ENCODE measurements at places on chromosomes 3 and 15.
A peak's percentile ranks its signal among the peaks of the same experiment; 100 is the strongest.

GRCh38 chr3:106067711-106068110, 198.9 kb upstream of the CBLB start:
- DNase-seq, result no peak

- no peak for DNase-seq
Observed at GRCh38 chr3:177618873-177619733, 421.8 kb upstream of the TBL1XR1 start.

DNA sequence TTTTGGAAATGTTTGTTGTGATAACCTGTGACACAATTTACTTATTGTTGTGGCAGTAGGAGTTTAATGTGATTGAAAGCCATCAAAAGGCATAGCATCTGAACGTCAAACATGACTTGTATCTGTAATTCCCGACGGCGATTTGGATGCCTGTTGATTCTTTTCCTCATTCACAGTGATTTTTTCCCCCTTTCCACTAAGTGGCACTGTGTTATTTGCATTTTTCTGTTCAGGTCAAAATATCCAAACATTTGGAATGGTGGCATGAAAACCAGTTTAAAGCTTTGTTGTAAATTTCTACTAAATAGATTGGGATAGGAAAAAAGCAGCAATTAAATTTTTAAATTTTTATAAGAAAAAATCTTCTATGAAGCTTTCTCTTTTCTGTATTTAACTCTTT, 259.9 kb upstream of the KCNH8 start:
- no peak for DNase-seq

- no peak for DNase-seq
Observed at GRCh38 chr15:78037779-78038305, 39.7 kb downstream of the TBC1D2B start.

- DNase-seq, result no peak
Observed at GRCh38 chr3:150960708-150961684, 11.5 kb downstream of the CLRN1 start.

- DNase-seq, result no peak
Observed at GRCh38 chr3:150733373-150733935, 29.5 kb downstream of the SIAH2 start.

DNA sequence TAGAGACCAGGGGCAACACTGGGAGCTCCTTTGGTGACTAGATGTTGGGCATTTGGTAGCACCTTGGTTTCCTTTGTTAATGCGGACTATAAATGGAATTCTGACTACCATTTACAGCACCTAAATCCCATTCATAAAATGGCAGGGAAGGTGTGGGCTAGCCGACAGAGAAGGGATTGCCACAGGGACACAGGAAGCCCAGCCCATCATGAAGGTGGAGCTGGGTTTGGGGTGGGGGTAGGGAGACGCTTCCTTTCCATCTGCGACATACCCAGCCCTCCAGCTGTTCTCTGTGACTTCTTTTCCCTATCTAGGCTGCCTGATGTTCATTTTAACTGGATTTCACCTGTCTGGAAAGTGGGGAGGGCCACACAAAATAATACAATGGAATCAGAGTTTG, 21.0 kb downstream of the ABHD2 start:
- no peak for DNase-seq

- DNase-seq, result peak; percentile 36
Observed at GRCh38 chr3:127673191-127674100, 694 bp downstream of the ABTB1 start.

- DNase-seq, result no peak
Observed at GRCh38 chr3:178583963-178584575, 47.8 kb downstream of the KCNMB2 start.

GRCh38 chr15:83404121-83404520, 43.0 kb upstream of the SH3GL3 start:
- DNase-seq, result no peak

DNA sequence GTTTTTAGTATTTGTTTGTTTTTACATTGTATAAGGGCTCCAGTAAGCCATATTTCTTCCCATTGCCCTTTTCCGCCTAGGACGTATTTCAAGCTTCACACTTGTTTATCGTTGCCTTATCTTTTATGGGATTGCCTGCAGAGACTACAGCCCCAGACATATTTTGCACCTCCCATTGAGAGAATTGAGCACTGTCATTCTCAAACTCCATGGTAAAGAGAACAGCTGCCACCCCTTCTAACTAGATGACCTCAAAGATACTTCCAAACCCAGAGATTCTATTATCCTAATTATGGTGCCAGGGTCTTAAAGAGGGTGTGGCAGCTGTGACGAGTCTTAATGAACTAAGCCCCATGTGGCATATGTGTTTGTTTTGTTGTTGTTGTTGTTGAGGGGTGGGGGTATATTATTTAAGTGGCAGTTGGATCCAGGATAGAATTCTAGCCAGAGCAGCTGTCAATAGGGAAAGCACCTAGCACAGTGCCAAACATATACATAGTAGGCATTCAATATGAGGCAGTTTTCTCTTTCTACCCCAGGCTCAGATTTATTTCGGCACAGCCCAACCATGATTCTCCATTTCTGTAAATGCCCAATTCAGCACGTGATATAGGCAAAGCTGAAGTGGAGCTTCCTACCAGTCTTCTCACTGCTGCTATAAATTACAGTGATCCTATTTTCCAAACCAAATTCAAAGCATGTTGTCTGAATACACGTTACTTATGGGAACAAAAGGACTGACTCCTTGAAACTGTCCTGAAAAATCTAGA, 932 bp upstream of the TP53BP1 start:
- DNase-seq, result no peak

- peak; percentile 37 for DNase-seq
Observed at GRCh38 chr3:159882790-159883779, 105.5 kb upstream of the IL12A start.

GRCh38 chr15:66834881-66835878, 133.1 kb downstream of the SMAD6 start:
- DNase-seq, result no peak

GRCh38 chr3:9024341-9024740, 61.1 kb upstream of the RAD18 start:
- no peak for DNase-seq

- peak; percentile 89 for DNase-seq
Observed at GRCh38 chr3:120561251-120562045, 34.7 kb upstream of the NDUFB4 start.

- DNase-seq, result no peak
Observed at GRCh38 chr15:95948411-95948810, 382.1 kb upstream of the NR2F2 start.

GRCh38 chr3:4721511-4721911, 228.4 kb downstream of the ITPR1 start:
- DNase-seq, result no peak

DNA sequence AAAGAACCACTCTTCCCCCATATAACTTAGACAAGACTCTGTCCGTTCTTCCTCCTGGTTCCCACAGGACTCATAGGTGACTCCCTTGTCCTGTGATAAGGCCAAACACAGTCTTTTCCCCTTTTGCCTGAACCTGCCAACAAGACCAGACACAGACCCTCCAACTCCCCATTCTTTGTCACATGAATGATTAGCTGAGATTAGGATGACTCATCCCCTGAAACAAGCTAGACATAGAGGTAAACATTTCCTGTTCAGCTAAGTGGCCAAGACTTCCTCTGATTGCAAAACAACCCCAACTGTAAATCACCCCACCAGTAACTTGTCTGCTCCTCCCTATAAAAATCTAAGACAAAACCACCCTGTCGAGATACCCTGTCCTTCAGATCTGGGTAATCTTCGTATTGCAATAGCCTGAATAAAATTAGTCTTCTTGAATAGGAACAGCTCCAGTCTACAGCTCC, 11.4 kb upstream of the HTR3E start:
- no peak for DNase-seq

DNA sequence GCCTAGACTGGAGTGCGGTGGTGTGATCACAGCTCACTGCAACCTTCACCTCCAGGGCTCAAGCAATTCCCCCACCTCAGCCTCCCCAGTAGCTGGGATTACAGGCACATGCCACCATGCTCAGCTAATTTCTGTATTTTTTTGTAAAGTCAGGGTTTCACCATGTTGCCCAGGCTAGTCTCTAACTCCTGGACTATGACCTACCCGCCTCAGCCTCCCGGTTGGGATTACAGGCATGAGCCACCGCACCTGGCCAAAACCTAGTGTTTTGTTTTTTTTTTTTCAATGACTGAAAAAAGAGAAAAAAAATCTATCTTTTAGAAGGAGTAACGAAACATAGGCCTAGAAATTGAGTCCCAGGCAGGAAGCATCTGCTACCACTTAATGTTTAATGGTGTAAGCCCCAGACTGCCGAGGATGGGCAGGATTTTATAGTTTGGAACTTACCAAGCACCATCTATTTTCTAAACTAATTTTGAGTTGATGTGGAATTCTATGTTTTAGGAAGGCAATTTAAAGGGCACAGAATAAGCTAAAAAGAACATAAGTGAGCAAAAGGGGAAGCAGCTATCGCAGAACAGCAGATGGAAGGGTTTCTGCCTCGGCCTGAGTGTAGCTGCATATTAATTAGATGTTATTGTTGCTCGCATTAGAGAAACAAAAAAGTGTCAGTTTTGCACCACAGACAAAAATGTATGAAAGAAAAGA, 24.2 kb upstream of the CA12 start:
- no peak for DNase-seq

DNA sequence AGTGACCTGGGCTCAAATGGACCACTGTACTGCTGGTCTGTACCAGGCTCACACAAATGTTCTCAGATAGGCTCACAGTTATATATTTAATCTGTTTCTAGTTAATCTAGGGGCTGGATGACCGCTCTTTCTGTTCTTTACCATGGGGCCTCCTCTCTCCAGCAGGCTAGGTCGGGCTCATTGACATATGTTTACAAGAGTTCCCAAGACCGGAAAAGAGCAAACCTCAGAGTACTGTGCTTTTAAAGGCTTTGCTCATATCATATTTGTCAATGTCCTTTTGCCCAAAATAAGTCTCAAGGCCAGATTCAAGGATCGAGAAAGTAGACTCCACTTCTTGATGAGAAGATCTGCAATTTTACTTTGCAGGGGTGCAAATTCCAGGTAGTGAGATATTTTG, 348.0 kb upstream of the EPHA6 start:
- no peak for DNase-seq

DNA sequence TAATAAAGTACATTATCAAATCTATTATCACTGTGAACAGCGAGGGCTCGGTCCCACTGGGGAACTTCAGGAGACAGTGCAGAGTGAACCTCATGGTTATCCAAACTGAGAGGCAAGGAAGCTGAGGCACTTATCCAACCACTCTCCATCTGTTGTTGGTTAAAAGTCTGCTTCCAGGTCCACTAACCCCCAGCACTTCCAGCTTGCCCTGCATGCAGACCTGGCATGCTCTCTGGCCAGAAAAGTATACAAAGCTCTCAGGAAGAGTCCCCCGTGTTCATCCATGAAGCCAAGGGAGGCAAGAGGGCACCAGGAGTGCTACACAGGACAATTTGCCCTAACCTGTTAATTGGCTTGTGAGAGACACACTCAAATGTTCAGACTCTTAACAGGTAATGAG, 36.0 kb downstream of the FBN1 start:
- DNase-seq, result no peak

DNA sequence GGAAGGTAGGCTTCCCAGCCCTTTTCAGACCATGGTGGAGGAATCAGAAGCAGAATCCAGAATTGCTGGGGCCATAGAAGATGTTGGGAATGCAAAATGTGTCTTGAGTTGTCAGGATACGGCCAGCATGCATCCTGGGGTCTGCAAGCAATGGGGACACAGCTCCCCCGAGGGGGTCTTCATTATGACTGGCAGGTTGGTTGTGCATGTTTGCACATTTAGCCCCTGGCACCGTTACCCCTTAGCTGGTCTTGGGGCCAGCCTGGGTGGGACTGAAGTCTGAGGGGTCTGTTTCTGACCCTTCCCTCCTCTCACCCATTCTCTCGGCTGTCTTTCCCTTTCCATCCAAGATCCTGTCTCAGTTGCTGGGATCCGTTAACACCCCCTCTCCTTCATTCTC, 50.7 kb downstream of the STARD5 start:
- DNase-seq, result no peak

GRCh38 chr3:194439881-194440550, 41.0 kb upstream of the GP5 start:
- DNase-seq, result no peak

DNA sequence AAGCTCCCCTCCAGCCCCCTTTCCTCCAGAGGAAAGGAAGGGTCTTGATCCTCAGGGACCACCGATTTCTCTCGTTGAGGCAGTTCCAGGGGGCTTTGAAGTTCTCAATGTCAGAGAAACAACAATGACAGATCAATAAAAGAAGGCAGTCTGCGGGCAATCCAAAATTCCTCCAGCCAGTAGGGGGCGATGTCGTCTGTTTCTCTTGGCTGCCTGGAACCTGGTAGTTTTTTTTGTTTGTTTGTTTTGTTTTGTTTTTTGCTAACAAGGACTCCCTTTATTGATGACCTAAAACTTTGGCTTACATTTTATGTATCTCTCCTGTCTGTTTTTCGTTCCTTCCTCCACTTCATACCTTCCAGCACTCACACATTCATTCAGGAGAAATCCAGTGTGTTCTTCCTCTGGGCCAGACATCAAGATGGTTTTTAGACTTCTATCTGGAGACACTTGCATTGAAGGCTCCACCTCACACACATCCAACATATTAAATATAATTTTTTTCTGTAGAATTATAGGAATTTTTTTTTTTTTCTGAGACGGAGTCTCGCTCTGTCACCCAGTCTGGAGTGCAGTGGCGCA, 276.6 kb downstream of the RPLP1 start:
- DNase-seq, result peak; percentile 72

DNA sequence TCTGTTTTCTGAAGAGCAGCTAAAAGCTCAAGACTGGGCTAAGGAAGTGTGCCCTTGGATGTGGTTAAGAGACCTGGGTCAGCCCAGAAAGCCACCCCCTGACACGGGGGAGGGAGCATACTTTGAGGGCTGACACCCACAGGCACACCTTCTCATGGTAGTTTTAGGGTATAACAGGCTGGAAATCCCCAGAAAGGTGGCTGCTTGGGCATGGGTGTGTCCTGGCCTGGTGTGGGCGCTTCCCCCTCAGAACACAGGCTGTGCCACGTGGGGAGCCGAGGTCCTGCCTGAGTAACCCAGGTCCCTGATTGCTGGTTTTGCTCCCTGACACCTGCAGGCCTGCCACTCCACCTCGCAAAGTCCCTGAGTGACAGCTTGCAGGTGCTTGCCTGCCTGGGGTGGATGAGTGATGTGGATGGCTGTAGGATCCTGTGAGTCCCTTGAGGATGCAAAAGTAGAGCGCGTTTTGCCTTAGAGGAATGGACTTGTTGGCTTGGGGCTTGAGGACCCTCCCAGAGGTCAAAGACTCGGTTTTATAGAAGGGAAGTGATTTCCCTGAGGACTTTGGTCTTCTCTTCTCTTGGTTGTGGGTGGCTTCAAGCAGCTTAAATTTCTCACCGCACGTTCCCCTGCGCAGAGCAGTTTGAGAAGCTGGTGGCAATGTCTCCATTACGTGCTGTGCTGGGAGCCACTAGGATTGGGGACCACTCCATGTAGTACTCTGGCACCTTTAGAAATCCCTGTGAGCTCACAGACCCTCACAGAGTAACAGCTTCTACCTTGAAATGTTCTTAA, 94.4 kb downstream of the DNASE1L3 start:
- DNase-seq, result no peak

GRCh38 chr3:58117561-58118181, 93.1 kb downstream of the DNASE1L3 start:
- peak; percentile 76 for DNase-seq
